GM10248 (cell line): ENCODE measurements at places on chromosomes 12 and 14.

GRCh38 chr14:105331575-105332349, 17.2 kb downstream of the PACS2 start:
- no peak for DNase-seq

GRCh38 chr12:121296618-121297434, at the start of gene CAMKK2:
TSS of gene CAMKK2 (minus strand) at chr12:121296709. CDS start at chr12:121274526, 22,183 bp downstream.
- DNase-seq = peak; percentile 96

DNA sequence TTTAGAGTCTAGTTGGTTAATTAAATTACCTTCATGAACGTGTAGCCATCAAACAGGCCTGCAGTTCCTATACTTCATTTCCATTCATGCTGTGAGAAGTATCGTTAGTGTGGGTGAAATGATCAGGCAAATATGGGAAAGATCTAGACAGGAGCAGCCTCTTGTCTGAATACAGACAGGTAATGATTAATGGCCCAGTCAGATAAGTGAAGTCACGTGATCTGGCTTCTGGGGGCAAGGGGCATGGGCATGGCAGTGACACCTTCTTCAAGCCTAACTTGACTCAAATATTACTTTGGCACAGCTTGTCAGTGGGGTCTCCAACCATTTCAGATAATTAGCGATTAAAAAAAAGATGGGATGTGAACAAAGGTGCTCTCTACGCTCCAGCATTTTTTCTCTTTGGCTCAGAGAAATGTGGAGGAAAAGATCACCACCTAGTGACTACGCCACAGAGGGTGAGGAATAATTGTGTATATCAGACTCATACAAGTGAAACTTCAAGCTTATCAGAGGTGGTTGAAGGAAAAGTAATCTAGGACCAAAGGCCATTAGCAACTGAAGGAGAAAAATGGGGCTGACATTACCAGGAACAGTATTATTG, 17.8 kb downstream of the GUCY2C start:
- DNase-seq = no peak

GRCh38 chr12:25182765-25183164, 12.2 kb downstream of the DNAI7 start:
- no peak for DNase-seq

GRCh38 chr14:21066882-21067502, 3.1 kb upstream of the ARHGEF40 start:
- no peak for DNase-seq

DNA sequence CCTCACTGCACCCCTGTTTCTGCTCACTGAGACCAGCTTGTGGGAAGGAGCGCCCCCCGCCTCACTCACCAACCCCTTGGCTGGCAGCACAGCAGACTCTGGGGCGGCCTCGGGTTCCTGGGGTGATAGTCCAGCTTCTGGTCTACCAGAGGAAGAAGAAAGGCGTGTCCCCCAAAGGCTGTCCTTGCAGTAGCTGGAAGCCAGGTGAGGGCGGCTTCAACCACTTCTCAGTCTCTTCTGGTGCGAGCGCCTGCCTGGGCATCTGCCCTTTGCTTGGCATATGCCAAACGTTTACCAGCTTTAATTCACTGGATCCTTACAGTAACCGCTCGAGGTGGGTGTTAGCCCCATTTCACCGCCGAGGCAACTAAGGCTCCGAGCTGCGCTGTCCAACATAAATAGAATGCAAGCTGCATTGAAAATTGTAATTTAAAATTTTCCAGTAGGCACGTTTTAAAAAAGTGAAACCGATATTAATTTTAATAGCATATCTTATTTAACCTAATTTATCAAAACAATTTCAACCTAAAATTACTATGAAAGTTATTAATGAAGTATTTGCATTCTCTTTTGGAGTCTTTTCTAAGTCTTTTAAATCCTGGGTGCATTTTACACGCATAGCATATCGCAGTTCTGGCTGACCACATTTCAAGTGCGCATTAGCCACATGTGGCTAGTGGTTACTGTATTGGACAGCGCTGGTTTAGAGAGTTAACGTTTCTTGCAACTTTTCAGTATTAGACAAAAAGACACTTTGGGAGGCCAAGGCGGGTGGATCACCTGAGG, 872 bp downstream of the FAM177A1 start:
- DNase-seq = peak; percentile 52

DNA sequence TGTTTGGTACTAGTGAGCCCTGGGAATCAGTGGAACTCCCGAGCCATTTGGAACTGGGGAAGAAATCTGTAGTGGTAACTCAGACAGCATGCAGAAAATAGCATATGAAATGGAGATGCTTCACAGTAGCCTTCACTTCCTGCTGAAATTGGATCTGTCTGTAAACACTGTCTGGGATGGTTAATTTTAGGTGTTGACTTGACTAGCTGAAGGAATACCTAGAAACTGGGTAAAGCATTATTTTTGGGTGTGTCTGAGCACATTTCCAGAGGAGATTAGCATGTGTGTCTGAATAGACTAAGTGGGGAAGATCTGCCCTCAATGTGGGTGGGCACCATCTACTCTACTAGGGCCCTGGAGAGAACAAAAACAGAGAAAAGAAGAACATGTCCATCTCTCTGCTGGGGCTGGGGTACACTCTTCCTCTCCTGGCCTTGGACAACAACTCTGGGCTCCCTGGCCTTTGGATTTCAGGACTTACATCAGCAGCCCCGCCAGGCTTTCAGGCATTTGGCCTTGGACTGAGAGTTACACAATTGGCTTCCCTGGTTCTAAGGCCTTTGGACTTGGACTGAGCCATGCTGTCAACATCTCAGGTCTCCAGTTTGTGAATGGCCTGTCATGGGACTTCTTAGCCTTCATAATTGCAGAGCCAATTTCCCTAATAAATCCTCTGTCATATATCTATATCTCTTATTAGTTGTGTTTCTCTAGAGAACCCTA, 14.0 kb upstream of the CRADD start:
- no peak for DNase-seq

DNA sequence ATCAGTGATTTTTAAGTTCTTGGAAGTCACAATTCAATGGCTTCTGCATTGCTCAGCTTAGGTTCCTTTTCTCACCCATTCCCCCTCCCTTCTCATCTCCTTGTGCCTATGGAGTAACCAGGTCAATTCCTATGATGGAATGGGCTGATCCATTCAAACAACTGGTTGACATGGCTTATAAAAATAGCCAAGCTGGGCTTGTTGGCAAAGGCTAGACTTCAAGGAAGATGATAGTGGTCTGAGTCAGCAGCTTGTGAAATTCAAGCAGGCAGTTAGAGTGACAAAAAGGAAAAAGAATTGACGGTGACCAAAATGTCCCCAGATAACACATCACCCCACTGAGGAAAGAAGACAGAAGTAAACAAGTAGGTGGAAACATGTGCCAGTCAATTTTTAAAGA, 119.9 kb upstream of the PCED1B start:
- no peak for DNase-seq

- no peak for DNase-seq
These were observed 4.1 kb upstream of the PRPF40B start for GRCh38 chr12:49619286-49619685.

GRCh38 chr12:80749456-80749855, 32.7 kb downstream of the MYF5 start:
- DNase-seq = no peak

DNA sequence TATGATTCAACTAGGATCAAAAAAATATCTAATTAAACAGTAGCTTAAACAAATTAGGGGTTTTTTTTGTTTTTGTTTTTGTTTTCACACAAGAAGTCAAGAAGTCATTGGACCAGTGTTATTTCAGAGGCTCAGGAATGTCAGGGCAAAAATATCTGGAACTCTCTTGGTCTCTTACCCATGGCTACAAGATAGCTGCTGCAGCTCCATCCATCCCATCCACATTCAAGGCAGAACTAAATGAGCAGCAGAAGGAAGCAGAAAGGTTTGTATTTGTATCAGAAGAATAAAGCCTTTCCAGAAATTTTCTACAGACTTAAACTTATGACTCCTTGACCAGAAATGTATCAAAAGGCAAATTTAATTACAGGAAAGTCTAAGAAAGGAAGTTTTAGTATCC, 33.8 kb upstream of the BCL2L14 start:
- DNase-seq = no peak

GRCh38 chr12:77189458-77189857, 124.1 kb upstream of the E2F7 start:
- DNase-seq = no peak

DNA sequence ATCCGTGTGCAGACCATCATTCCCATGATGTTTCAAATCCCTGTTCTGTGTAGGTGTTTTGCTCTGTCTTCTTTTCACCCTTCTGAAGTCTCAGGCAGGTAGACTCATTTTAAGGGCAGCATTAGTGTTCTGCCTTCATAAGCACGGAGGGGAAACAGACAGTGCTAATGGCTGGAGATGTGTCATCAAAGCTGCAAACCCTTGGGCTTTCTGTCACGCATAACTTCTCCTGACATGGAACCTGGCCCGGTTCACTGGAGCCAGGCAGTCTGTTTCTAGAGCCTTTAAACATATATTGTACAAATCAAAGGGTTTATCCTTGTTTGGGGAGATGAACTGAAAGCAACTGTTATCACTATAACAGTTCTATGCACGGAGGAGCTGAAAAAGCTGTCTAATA, 141.4 kb downstream of the TMEM132D start:
- no peak for DNase-seq

DNA sequence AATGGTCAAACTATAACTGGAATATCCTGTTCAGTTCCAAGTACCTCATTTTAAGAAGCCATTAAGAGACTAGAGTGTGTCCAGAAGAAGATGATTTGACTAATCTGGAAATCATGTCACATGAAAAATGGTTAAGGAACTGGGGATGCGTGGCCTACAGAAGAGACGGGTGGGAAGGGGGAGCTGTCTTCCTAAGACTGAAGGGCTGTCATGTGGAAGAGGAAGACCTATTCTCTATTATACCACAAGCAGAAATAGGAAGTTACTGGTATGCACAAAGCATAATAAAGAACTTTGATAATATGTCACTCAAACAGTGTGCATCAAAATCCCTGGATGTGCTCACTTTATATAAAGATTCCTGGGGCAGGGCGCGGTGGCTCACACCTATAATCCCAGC, 50.3 kb downstream of the HECTD4 start:
- no peak for DNase-seq

GRCh38 chr12:43776498-43776897, 17.7 kb downstream of the IRAK4 start:
- peak; percentile 21 for DNase-seq

- no peak for DNase-seq
These were observed 1.8 kb downstream of the ISCA2 start for GRCh38 chr14:74495356-74495755.

- no peak for DNase-seq
These were observed 16.3 kb upstream of the BDKRB1 start for GRCh38 chr14:96239711-96240141.

DNA sequence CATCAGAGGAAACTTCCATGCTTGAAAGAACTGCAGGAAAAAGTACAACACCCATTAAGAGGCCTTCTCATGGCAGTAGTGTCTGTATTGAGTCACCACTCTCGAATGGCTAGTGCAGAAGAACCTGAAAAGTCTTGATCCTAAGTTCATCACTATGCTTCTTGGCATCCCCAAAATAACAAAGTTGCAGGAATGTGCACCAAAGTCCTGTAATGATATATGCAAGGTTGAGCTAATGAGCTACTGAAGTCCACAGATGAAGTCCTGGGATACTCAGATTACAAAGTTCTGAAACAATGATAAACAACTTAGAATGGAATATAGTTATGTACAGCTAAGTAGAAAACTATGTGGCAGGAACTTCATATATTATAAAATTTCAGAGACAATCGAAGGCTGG, 545.4 kb downstream of the FOXG1 start:
- DNase-seq = no peak

- no peak for DNase-seq
These were observed 3.0 kb upstream of the KRT6A start for GRCh38 chr12:52496054-52496453.

DNA sequence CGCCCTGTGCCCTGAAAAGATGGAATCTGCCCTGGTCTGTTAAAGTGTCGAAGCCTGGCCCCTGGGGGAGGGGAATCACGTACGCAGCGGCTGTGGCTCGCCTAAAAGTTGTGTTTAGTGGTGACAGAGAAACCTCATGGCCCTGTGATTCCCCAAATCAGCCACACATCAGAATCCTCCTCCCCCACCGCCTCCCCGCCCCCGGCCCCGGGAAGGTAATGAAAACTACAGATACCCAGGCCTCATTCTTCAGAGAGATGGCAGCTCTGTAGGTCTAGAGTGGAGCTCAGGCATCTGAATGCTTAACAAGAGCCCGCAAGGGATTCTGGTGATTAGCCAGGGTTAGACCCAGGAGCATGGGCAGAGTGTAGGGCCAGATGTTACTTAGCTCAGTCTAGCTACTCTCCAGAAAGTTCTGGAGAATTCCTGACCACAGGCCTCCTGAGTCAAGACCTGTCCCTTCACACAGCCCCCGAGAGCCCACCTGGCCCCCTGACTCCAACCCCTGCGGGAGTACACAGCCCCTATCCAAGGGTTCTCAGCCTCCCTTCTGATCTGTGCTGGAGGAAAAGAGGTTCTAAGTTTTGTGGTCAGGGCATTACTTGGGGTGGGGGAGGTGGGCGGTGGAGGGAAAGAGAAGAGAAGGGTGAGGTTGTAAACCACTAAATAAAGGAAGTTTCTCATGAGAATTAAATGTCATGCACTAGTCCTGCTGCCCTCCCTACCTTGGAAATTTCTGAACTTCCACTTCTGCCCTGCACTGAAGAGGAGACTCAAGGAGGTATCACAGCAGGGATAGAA, 114.8 kb downstream of the PLXNC1 start:
- peak; percentile 64 for DNase-seq

- no peak for DNase-seq
These were observed 185.4 kb downstream of the PPM1H start for GRCh38 chr12:62749586-62749985.

DNA sequence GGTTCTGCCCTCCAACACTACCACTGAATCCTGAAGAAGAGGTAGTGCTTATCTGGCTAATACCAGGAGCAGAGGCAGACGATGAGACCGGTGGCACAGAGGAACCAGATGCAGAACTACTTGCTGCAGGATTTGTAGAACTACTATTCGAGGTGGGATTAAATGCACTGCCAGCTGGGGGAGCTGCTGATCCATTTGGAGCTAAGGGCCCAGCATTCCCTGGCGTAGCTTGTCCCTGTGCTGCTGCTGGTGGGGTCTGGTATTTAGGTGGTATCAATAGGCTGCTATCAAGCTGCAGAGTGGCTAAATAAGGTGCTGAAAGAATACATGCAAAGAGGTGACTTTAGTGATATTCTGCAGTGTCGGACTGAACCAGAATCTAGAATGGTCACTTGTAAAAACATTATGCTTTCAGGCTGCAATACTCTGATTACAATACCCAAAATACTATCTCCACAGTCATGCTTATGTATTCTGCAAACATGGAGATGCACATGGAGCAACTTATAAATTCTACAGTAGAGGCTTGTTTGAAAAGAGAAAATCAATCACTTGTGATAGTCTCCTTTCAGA, 294.2 kb downstream of the MED13L start:
- DNase-seq = no peak

DNA sequence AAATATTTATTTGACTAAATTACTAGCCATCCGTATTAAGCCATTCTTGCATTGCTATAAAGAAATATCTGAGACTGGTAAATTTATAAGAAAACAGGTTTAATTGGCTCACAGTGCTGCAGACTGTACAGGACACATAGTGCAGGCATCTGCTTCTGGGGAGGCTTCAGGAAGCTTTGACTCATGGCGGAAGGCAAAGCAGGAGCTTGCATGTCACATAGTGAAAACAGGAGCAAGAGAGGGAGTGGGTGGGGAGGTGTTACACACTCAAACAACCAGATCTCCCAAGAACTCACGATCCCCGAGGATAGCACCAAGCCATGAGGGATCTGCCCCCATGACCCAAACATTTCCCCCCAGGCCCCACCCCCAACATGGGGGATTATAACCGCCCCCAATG, 26.7 kb upstream of the RAB21 start:
- no peak for DNase-seq

GRCh38 chr14:90228478-90228877, 27.9 kb upstream of the PSMC1 start:
- DNase-seq = no peak
